ENCODE measurements at places on chromosomes 3 and 15.

DNA sequence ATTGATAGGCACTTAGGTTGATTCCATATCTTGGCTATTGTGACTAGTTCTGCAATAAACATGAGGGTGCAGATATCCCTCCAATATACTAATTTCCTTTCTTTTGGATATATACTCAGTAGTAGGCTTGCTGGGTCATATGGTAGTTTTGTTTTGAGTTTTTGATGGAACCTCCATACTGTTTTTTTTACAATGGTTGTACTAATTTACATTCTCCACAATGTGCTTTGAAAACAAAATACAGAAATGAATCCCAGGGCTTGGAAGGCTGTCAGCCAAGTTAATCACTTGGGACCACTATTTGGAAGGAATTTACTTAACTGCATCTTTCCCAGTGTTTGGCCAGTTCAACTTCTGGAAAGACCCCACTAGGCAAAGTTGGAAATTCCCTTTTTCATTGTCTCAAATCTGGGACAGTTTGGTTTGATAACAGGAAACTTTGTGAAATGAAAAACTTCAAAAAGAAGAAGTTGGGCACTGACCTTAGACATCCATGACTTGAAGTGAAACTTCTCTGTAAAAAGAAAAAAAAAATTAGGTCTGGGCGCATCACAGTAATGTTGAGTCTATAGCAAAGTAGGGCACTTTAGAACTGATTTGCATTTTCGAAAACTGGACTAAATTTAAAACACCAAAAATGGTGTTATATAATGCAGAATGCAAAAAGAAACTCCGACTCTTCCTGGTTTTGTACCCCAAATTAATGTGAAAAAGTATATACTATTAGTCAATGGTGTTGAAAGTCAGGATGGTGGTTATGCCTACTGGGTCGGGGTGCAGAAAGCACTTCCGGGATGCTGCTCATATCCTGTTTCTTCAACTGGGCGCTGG, 6.0 kb downstream of the CTSH start:
- no peak for DNase-seq

- DNase-seq: no peak
Measured at GRCh38 chr3:119570229-119570628, 9.1 kb upstream of the ADPRH start.

- DNase-seq: no peak
Measured at GRCh38 chr15:94670438-94671034, 439.2 kb downstream of the MCTP2 start.

DNA sequence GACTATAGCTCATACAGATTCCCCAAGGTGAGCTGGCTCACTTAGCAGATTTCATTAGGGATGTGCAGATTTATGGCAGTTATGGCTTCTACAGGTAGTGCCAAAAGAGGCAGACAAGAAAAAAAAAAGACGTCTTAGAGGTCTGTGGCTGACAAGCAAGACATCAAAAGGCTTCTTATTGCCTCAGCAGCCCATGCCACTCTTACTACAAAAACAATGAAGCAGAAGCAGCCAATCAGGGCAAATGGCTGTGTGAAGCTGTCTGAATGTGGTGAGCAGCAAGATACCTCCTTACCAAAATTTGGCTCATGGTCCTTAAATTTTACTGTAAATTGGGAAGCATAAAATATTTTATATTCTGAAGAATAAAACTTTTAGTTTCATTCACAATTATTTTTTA, 557.5 kb upstream of the GOLIM4 start:
- no peak for DNase-seq

- no peak for DNase-seq
Measured at GRCh38 chr3:144437989-144438388, 466.4 kb downstream of the DIPK2A start.

- no peak for DNase-seq
Measured at GRCh38 chr3:122151480-122151879, 32.0 kb upstream of the CASR start.

- no peak for DNase-seq
Measured at GRCh38 chr3:24129549-24129948, 184.5 kb downstream of the NR1D2 start.

- DNase-seq: no peak
Measured at GRCh38 chr15:71811752-71812735, 1.7 kb downstream of the NR2E3 start.

DNA sequence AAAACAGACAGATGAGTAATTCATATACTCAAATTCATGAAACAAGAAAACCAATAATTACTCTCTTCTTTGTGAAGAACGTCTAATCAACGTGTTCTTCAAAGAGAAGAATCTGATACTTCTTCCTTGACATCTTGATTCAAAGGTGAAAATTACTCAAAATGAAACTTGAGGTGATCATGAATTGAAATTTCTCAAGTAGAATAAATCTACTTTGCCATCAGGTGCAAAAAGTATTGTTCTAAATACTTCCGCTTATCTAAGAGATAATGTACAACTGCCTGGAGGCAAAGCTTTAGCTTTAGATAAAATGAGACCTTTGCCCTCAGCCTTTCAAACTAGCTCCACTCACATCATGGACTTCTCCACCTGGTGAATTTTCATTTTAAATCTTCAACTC, 13.9 kb upstream of the XXYLT1 start:
- DNase-seq: no peak

DNA sequence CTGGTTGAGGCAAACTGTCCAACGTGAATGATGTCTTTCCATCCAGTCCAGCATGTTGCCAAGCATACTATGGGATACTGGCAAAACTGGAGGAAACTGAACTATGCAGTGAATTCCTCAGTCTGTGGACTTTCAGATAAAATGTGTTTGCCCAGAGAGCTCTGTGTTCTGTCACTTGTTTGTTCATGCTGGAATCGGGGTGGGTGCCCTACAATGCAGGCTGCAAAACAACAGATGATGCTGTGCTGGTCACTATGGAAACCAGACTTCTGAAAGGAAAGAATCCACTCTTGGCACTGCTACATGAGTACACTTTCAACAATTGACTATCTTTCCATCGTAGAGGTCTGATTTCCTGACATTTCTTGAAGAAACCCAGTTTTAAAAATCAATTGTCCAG, 272.5 kb upstream of the ARHGEF26 start:
- no peak for DNase-seq

DNA sequence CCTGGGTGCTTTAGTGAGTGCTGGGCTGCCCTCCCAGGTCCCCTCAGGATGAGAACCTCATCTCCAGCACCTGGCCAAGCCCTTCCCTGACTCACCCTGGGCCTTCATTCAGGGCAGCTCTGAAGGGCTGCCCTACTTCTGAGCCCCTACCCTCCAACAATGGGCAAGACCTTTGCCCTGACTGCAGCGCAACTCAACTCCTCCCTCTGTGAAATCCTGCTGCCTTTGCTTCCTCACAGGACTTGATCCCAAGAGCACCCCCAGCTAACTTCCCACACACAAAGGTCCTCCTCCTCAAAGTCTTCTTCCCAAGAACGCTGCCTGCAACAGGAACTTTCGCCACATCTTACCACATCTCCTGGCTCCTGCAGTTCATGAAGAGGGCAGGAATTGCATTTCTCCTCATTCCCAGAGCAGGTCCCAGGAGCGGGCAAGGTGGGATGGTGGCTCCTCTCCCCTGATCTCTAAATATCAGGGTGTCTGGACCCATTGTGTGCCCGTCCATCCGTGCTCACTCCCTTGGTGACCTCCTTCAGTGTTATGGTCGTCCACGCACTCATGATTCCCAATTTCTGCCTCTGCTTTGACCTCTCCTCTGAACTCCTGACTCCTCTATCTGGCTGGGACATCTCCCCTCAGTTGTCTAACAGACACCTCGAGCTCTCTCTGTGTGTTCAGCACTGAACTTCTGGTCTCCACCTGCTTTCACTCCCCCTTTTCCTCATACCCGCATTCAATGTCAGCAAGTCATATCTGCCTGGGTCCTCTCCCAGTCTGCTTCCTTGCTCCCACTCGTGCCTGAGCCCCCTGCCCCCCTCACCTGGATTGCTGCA, 4.5 kb upstream of the SSUH2 start:
- DNase-seq: no peak

DNA sequence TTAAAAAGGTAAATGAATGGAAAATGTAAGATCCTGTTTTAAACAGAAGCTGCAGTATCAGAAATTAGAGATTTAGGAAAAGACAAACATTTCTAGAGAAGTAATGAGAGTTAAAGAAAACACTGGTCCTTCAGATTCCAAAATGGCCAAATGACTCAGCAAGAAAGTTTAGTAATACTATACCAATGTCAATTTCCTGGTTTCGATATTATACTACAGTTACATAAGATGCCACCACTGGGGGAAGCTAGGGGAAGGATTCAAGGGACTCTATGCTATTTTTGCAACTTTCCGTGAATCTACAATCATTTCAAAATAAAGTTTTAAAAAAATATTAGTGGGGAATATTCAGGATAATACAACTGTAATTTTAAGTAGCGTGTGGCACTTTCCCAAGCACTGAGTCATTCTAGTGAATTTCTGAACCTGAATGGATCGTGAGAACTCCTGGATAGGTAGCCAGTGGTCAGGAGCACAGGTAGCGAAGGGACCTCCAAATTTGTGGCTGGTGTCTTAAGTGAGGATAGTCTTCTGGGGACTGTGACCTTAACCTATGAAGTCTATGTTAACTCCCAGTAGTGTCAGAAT, 37.6 kb downstream of the TMCC1 start:
- DNase-seq: no peak

DNA sequence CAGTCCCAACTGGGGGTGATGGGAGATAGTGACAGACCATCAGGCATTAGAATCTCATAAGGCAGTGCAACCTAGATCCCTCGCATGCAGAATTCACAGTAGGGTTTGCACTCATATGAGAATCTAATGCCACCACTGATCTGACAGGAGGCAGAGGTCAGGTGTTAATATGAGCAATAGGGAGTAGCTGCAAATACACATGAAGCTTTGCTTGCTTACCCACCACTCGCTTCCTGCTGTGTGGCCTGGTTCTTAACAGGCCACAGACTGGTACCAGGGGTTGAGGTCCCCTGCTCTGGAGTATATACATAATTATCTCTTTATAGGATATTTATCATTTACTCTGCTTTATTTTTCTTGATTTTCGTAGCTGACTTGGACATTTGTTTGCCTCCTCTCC, 36.0 kb upstream of the ZMAT3 start:
- no peak for DNase-seq

- DNase-seq: no peak
Measured at GRCh38 chr3:144645300-144645699, 673.7 kb downstream of the DIPK2A start.

GRCh38 chr3:187804120-187804744, 59.0 kb upstream of the BCL6 start:
- no peak for DNase-seq

DNA sequence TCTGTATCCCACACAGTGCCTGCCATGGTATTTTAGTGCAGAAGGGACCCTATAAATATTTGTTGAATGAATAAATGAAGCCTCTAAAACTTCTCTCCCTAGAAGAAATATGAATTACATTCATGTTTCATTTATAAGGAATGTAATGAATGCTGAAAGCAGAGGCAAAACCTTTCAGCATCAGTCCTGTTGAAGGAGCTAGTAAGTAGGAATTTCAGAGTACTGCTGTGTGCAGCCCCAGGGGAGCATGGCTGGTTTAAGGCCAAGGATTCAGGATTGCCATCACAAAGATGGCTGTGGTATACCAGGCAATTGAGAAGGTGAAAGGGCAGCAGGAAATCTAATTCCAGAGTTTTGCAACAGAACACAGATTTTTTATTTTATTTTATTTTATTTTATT, 1131.4 kb downstream of the IGSF11 start:
- no peak for DNase-seq

- DNase-seq: peak; percentile 8
Measured at GRCh38 chr3:179068779-179069530, 2.7 kb downstream of the ZMAT3 start.

DNA sequence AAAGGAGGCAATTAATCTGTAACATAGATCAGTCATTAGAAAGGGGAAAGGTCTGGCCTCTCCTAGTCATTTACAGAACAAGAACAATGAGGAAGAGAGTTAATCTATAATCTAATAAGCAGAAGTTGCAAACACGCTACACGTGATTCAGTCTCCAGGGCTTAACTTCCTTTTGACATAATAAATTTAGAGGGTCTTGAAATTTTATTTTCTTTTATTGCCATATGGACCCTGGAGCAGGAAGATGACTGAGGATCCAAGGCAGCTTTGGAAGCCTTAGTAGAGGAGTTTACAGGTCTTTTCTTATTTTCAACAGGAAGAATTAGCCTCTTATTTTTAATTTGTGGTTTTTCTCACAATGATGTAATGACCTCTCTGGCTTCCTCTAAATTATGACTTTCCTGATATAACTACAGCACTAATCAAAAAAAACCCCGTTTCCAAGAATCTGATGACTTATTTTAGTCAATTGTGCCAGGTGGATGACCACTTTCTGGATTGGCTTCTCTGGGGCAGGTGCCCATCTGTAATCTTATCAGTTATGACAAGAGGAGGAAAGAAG, 32.2 kb downstream of the ADGRG7 start:
- no peak for DNase-seq

DNA sequence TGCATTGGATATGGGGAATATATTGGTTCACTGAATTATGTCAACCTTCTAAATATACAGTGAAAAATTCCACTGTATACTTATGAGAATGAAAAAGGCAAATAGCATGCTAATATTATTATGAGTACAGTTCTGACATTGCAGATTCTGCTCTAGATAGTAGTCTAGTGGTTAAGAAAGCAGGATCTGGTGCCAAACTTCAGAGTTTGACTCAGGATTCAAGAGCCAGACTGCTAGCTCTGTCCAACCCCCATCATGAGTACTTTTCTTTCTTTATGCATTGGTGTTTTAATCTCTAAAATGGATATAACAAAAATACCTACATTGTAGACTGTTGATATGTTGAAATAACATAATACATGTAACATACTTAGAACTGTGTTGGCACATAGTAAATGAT, 57.3 kb upstream of the PLSCR4 start:
- no peak for DNase-seq

- no peak for DNase-seq
Measured at GRCh38 chr3:86937306-86937791, 53.6 kb downstream of the VGLL3 start.

- DNase-seq: no peak
Measured at GRCh38 chr3:63585927-63586326, 66.5 kb upstream of the SNTN start.

DNA sequence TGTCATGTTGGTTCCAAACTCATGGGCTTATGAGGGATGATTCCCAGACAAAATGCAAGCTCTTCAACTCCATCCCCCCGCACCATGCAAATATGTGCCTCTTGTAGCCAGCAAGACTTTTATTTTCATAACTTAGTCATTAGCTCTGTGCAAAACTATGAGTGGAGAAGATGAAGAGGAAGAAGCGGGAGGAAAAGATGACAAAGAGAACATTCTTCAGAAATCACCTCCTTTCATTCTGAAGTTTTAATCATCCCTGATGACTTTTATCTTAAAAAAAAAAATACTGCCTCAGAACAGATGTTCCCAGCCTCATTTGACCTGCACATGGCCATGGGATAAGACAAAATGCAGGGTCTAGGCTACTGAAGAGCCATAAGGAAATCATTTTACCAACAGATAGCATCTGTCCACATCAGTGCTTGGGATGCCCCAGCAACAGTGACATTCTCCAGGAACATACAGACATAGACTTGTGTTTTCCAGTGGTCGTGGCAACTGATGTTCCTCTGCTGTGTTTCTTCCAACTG, 145.5 kb downstream of the WNT5A start:
- DNase-seq: no peak

- no peak for DNase-seq
Measured at GRCh38 chr3:183634707-183635106, 716 bp upstream of the KLHL24 start.

GRCh38 chr15:38647683-38648082, 83.1 kb upstream of the RASGRP1 start:
- DNase-seq: no peak
